ENCODE measurements at places on chromosomes 5 and 9.

- DNase-seq: no peak
These were observed 81.2 kb downstream of the PHAX start for GRCh38 chr5:126681970-126682369.

- DNase-seq: no peak
These were observed 80.3 kb downstream of the VCAN start for GRCh38 chr5:83551821-83552220.

DNA sequence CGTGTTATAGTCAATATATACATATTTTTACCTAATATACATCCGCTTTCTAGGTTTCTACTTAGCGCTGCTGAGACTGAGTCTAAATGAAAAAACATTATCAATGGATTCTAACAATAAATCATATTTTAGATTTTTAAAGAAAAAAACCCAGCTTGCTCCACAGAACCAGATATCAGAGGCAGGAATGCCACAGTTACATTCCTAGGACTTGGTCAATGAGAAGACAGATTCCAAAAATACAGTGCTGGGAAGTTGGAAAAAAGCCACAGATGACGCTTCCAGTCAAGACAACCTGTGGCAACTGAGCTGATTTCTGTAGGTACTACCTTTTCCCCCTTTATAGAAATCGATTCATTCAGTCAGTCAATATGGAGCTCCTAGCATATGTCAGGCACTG, 577 bp upstream of the CCDC112 start:
- DNase-seq: no peak

- DNase-seq: no peak
These were observed 24.4 kb downstream of the ANKRD33B start for GRCh38 chr5:10588109-10588775.

DNA sequence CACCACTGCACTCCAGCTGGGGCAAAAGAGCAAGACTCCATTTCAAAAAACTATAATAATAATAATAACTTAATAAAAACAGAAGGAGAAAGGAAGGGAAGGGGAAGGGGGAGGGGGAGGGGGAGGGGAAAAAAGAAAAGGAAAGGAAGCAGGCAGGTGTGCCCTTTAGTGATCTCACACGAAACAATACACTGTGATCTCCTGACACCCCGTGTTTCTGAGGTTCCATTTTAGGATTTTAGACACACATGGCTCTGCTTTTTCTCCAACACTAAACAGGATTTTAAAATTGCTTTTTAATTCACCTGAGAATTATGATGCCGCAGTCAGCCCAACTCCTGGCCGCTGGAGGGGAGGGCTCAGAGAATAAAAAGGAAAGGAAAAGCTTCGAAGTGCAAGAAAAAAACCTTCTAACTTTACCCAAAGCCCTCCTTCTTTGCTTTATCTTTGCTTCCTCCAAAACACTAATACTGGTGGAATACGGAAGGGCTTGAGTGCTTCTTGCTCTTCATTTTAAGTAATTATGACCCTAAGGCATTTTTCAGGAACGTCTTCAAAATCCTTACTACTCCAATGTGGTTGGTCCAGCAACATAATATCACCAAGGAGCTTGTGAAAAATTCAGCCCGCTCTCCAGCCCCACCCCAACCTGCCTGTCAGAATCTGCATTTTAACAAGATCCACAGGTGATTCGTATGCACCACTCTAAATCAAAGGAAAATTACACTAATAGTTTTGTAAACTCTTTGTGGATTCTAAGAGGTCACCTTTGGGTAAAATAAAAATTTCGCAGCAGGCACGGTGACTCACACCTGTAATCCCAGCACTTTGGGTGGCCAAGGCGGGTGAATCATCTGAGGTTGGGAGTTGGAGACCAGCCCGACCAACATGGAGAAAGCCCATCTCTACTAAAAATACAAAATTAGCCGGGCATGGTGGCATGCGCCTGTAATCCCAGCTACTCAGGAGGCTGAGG, 66.0 kb downstream of the MYO10 start:
- DNase-seq: no peak

- DNase-seq: no peak
These were observed 122.2 kb upstream of the ITGA1 start for GRCh38 chr5:52665559-52665958.

GRCh38 chr5:39218482-39219402, 621 bp downstream of the FYB1 start:
- no peak for DNase-seq

GRCh38 chr5:161713042-161713441, 27.5 kb downstream of the GABRA6 start:
- DNase-seq: no peak

DNA sequence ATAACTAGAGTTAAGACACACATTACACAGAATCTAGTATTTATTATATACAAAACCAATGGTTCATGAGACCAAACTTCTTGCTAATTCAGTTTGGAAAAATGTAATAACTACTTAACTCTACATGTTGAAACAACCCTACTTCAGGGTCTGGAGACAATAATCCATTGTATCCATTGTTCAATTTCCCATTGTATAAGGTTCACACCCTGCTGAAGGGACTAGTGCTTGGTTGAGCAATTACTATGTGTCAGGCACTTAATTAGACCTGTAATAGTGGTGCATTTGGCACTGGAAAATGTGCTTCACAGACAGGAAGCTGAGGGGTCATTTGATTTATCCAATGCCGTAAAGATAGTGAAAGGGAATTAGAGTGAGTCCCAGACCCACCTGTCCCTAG, 114.3 kb upstream of the PAPPA start:
- no peak for DNase-seq

DNA sequence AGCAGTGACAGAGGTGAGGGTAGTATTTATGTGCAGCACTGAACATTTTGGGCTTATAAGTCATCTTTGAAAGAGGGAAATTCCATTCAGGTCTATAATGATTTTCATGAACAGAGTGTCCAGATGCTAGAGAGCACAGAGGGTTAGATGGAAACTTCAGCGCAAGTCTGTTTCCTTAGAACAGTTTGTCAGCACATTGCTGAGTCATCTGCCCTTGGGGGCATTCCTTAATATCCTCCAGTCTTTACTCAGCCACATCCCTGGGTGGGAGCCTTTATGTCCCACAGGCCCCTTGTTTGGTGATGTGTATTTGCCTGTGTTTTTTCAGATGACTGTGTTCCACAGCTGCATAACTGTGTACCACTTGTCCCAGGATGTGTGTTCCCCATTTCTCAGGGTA, 138.5 kb upstream of the S1PR3 start:
- DNase-seq: no peak

DNA sequence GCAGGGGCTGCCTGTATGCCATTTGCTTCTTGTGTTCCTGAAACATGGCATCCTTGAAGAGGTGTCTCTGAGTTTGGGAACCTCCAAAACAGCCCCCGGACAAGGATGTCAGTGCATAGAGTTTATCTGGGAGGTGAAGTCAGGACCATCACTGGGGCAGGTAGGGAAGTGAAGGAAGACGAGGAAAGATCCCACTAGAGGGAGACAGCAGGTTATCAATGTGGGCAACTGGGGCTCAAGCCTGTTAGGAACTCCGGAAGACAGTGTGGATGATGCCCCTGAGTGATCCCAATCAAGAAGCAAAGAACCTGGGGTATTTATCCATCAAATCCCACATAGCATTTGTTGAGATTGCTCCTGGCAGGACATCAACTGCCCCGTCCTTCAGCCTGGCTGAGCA, 233.1 kb downstream of the AGTPBP1 start:
- DNase-seq: no peak

Data from stimulated activated CD4-positive, alpha-beta T cell treated with anti-CD3 and anti-CD28 coated beads, TNF-alpha, amount 100 ng/mL, for 24 hours (primary cell).